ENCODE measurements at places on chromosomes 4 and X.

DNA sequence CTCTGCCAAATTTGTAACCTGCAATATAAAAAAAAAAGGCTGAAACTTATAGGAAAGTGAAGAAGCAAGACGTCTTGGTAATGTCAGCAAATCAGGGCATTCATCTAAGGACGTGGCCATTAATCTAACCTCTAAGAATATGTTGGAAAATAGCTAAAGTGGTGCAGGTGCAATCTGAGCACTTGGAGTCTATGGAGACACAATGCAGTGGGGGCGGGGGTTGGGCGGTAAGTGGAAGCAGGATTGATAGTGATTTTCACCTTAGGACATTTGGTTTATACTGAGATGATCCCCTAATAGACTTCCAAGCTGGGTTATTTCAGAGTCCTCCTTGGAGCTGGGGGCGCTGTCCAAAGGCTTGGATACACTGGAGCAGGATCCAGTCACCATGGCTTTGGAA is 283.4 kb downstream of the EPHA5 start:
- DNase-seq = no peak

DNA sequence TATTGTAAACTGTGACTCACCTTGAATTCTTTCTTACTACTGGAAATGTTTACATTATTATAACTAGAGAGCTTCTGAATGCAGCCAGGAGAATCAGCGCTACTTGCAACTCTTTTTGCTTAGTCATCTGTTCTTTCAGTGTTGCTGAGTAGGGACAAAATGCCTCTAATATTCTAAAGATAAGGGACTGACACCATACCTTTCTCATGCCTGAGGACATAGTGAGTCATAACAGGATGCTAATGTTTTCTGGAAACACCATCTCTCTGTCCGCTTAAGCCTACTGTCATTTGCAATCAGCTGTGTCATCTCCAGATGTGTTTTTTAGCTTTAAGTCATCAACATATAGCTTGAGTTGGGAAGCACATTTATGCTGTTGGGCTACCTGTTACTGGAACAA is 108.3 kb downstream of the QRFPR start:
- DNase-seq = no peak

GRCh38 chr4:84480082-84480481 is 19.0 kb downstream of the NKX6-1 start:
- DNase-seq = no peak

DNA sequence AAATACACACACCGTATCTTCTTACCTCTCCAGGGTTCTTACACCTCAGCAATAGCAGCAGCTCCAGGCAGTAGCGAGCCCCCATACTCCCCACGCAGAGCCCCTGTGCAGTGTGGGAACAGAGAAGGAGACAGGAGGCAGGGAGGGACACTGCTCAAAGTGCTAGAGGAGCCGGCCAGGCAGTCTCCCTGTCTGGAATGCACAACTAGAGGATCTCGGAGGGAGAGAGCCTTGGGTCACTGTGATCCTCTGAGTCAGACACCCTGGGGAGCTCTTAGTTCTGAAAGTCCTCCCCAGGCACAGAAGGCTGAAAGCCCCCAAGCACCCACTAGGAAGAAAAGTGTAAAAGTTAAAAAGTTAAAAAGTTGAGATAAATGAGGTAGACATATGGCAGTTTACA is 16.0 kb downstream of the AMELX start:
- no peak for DNase-seq

DNA sequence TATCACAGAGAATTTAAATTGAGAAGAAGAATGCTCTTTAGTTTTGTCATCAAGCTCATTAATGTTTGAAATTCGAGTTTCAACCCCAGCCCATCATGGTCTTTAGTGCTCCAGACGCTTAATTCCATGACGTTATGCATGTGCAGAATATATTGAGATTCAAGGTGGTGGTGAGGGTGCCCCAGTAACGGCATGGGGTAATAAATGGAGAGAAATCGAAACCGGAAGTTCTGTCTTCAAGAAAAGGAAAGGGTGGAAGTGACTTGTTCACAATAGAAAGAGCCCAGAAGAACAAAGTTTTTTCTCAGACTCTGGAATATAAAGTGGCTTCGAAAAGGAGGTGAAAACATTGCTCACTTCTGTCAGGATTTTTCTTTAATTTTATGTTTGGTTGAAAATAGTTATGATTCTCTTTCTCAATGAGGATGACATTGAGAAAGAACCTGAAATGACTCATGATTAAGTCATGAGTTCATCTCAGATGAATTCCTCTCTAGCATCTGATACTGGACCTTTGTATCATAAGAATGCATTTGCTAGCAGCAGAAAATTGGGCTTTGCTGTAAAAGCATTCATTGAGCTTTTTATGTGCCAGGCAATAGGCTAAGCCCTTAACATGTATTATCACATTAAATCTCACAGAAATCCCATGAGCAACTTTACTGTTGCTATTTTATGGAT is 779 bp upstream of the DDX60L start:
- DNase-seq = peak; percentile 9

- no peak for DNase-seq
Measured at GRCh38 chrX:2408856-2409255, 91.9 kb downstream of the DHRSX start.

DNA sequence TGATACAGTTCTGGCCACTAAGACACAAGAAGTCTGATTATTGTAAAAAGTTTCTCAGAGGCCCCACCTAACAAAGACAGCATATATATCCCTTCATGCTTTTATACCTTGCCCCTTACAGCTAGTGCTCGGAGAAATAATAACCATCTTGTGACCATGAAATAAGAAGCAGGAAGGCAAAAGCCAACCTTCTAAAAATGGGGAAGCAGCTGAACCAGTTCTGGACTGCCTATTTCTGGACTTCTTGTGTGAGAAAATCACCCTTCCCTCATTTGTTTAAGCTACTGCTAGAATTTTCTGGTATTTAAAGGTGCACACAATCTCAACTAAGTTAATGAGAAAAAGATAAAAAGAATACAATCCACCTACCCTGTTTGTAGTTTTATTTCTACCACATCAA is 87.5 kb downstream of the CNOT6L start:
- DNase-seq = no peak

- no peak for DNase-seq
Measured at GRCh38 chr4:173264245-173264644, 69.9 kb downstream of the HMGB2 start.

DNA sequence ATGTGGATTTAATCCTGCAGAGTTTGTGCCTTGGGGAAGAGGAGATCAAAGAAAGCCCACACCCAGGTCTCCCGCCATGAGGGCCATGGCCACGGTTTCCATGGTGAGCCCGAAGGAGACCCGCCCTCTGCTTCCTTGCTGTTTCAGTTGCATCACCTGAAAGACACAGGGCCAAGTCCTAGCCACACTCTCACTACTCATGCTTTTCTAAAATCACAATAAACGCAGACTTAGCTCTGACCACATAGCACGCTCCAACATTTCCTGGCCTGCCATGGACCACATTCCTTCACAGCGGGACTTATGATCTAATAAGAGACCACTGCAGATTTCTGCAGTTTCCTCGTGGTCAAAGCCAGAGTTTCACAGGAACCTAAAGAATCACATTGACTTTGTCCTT is 426.0 kb upstream of the NR3C2 start:
- DNase-seq = no peak

DNA sequence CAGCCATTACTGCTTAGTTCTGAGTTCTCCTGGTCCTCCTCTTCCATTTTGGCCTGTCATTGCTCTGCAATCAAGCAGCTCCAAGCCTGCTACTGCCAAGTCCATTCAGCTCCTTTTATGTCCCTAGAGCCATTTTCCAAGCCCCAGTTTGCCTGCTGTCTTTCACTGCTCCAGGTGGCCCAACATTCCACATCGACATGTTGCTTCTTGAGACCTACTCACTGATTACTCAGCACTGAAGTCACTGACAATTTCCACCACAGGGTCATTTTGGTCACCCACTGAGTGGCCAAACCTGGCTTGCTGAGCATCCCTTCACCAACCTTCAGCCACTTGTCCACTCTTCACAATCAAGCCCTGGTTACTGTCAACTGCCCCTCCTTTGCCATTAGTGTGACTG is 27.2 kb downstream of the LRIT3 start:
- DNase-seq = no peak

- no peak for DNase-seq
Measured at GRCh38 chr4:188400451-188400850, 261.2 kb downstream of the TRIML1 start.

GRCh38 chr4:123748806-123749205 is 352.2 kb downstream of the SPRY1 start:
- no peak for DNase-seq

- no peak for DNase-seq
Measured at GRCh38 chr4:184921456-184921855, 95.7 kb upstream of the ACSL1 start.

DNA sequence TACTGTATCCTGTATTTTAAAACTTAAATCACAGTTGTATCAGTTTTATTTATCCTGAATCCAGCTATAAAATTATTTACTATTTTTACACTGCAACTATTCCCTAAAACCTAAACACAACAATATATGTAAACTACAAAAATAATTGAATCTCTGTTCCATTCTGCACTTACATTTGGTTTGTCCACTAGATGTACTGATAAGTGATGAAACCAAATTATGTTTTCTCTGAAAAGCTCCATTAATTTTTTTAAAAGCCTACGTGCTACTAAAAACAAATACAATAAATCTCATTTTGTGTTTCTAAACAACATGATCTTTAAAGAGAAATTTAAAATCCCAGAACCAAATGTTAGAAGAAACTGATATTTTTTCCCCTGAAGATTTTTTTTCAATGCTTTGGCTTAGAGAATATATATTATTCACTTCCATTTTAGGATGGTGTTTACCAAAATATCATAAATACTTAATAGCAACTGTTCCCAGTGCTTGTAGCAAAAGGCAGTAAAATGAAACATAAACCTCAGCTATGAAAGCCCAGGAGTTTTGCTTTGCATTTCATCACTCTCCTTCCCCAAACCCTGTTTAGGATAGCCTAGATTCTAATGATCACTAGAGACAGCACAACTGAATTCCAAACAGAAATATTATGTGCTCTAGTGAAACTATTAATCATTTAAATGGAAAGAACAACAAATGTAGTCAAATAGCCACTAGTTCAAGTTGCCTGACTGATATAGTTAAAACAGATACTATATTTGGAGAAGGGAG is 19.7 kb downstream of the ANTXR2 start:
- no peak for DNase-seq

DNA sequence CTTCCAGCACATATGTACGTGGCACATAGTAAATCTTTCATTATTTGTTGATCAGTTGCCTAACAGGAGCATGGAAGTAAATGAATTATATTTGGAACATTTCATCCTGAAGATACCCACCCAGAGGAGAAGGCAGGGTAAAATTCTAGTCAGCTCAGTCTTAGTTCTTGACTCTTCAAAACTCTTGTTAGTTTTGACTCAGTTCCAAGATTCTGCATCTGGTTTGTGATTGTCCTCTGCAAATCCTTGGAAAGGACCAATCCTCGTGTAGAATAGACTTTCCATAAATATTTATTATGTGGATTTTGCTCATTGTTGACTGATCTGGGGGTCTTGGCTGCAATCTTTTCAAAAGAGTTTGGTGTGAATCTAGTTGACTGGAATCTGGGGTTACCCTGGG is 257.5 kb upstream of the FAT1 start:
- no peak for DNase-seq

DNA sequence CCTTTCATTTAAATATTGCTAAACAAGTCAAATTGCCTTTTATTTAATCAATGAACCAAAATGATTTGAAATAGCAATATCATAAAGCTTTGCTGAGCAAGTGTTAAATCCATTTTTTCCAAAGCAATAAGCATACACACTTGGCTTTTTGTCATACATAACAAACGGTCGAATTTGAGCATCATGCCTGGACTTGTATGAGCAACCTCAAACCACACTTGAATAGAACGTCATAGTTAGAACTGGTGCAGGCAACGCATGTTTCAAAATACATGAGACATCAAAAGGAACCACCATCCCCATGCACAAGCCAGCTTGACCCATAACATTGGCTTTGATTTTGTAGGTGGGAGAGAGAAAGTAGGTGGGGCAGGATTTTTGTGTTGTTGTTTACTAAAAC is 812.3 kb upstream of the FRG1 start:
- DNase-seq = no peak

- no peak for DNase-seq
Measured at GRCh38 chr4:179894066-179894778, 2349.0 kb upstream of the TENM3 start.

DNA sequence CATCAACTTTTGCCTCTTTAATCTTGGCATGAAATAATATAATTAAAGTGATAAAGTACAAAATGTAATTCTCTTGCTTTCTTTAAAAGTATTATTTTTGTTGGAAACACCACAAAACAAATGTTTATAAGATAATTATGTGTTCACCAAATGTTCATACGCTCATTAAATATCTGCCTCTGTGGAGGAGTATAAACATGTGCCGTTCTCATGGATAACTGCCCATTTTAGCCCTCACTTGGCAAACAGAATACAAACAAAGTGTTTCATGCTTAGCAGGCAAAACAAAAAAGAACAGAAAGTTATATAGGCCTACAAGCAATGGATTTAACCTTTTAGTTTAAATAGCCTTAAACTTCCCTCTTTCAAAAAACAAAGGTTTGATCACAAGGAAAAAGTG is 800.5 kb upstream of the DIAPH2 start:
- DNase-seq = no peak

GRCh38 chr4:99305638-99306400 is 15.0 kb upstream of the ADH1A start:
- DNase-seq = no peak

DNA sequence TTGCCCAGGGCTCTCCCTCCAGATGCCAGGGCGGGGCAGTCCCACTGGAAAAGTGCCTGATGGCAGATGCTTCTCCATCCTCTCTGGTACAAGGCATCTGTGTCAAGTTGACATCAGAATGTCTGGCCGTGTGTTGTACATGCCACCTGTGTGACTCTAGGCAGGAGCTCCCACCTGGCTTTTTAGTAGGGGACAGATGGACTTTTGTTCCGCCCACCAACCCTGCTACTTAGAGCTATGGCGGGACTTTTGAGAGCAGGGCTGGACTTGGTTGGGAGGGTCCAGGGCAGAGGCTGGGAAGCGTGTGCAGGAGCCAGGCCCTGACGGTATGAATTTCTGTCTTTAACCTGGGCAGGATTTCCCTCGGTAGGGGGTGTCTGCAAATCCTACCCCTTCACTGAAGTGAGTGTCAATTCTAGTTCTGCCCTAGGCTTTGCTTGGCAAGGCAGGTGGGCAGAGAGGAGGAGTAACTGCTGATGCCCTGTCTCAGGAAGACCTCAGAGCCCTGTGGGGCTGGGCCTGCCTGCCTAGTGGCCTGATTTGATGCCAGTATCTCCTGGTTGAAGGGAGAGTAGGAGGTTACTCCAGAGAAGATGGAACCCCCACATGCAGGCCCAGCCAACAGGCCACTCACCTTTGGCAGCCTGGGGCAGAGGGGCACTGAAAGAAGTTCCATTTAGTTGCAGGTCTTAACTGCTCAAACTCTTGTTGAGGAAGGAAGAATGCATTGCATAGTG is 99.1 kb downstream of the PJA1 start:
- no peak for DNase-seq

GRCh38 chrX:262381-262909 is 18.7 kb upstream of the PLCXD1 start:
- no peak for DNase-seq

DNA sequence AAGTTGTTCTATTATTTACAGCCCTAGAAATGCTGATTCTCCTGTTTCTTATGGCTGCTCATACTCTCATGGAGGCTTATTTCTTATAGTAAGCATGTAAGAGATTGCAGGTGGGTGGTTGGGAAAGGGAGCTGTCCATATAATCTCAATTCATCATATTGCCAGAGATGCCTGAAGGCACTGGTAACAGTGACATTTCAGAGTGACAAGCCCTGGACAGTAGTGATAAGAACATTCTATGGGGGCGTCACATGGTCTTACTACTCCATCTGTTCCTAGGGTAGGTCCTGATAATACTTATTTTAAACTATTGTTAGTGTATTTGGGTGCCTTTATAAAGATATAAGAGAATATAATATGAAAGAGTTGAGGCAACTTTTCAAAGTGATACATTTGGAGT is 171.5 kb downstream of the CFAP299 start:
- no peak for DNase-seq
